NCI-H748 treated with DMSO at 0.1 percent for 48 hours (cell line): ENCODE measurements at places on chromosomes 1 and 21.

GRCh38 chr1:79695138-79695537 lies 688.6 kb upstream of the ADGRL4 start:
- no peak for DNase-seq

DNA sequence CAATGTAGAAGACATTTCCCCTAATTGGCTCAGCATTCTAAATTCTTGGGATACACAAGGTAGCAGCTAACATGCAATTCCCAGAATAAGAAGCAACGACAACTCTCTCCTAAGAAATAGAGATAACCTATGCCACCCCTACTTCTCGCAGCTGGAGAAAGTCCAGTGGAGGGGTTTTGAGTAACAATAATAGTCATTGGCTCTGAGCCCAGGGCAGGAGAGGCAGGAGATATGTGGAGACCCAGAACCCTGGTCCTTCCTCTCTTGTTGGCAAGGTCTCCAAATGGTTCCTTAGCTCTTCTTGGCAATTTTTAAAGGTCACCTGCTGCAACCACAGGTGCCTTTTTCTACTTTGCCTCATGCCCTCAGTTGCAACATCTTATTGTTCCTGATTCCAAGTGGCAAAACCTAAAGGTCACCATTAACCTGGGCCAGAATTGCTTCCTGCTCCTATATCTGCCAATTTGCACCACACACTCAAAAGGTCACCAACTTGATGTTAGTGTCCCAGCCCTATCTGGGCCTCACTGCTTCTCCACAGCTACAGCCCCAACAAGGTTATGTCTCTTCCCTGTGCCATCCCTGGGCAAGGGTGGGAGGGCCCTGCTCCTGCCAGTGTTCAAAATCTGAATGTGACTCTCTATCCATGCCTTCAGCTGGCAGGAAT lies 36.7 kb downstream of the TBX15 start:
- DNase-seq: no peak

DNA sequence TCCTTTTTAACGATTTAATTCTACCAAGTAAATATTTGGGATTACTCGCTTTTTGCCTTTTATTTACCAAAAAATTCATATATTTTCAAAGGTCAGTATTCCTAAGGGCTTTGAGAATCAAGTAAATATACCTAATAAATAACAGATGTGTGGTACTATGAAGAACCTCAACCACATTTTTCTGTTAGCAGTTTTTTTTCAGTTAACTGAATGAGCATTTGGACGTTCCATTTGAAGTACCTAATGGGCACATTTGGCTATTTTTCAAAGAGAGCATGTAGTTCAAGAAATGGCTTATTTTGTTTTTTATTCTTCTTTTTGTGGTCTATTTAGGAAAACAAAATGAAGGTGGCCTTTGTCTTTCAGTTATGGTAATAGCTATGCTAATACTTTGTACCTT lies 253.0 kb downstream of the GPR52 start:
- no peak for DNase-seq

- DNase-seq: no peak
Measured at GRCh38 chr1:91007827-91008226, 14.0 kb downstream of the ZNF644 start.

DNA sequence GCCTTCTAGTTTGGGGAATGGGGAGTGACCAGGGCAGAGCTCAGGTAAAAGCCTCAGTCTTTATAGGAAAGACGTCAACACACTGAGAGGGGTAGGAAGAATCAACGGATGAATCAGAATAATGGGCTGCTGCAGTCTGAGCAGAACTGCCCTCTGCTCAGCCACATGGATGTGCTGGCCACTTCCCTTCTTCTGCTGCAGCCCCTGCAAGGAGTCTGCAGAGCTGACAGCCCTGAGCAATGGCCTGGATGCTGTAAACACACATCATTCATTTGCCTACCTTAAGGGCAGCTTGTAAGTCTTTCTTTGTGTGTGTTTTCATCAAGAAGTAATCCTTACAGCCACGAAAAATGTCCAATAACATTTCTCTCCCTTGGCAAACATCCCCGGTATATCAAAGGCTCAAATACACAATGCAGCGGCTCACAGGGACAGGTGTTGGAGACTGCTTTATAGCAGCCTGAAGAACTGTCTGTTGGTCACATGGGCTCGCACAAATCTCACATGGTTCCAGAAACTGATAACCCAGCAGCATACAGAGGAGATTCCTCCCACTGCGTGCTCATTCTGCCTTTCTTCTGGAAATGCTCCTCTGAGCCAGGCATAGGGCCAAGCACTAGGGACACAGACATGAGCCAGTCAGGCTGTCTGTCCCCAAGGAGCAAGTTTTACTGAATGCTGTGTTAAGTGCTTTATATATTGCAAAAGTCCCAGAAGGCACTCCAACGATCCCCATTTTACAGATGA lies 110.1 kb downstream of the HMGB4 start:
- no peak for DNase-seq

GRCh38 chr1:46480959-46481646 lies 8.5 kb upstream of the DMBX1 start:
- no peak for DNase-seq

GRCh38 chr1:227317011-227317451 lies 1.3 kb downstream of the CDC42BPA start:
- peak; percentile 39 for DNase-seq

DNA sequence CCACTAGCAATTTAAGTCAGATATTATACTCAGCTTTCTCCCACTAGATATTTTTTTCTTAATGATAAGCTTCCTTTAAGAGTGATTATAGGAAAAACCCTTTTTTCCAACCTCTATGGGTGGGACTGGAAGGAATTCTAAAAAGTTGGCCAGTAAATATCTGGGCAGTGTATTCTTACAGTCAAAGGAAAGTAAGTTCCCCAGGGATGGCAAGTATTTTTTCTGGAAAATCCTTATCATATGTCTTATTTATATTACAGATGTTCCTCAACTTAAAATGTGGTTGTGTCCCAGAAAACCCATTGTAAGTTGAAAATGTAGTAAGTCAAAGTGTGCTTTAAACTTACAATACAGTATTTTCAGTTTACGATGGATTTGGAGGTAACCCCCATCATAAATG lies 29.2 kb downstream of the CMPK1 start:
- no peak for DNase-seq
